ENCODE measurements at places on chromosomes 12 and 14.

DNA sequence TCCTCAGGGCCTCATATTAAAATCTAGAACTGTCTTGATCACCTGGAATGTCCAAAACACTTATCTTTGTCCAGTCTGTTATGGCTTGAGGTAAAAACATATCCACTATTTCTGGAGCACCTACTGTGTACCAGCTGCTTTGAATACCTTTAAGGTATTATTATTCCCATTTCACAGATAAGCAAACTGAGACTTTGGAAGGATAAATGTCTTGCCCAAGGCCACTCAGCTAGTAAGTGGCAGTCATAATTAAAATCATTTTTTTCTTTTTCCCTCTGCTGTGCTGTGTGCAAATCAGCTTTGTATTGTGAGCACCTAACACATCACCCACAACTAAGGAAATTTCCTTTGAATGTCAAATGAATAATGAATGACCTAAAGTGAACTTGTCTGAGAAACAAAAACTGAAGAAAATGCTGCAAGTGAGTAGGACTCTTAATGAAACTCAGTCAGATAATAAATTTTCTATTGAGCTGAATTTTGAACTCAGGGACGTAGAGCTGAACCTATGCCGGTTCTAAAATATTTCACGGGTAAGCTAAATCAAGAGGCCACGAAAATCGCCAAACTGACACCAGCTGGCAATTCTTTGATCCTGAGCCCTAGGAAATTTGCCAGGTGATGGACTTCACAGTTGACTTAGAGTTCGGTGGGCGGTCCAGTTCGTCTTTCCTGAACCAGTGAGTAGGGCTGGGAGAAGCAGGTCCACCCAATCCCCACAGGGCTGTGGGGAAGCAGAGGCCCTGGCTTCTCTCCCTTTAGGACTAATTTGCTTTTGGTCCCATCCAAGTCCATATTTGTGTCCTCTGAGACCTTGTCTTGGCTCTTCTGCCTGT is 159.7 kb upstream of the PWP1 start:
- DNase-seq: no peak

DNA sequence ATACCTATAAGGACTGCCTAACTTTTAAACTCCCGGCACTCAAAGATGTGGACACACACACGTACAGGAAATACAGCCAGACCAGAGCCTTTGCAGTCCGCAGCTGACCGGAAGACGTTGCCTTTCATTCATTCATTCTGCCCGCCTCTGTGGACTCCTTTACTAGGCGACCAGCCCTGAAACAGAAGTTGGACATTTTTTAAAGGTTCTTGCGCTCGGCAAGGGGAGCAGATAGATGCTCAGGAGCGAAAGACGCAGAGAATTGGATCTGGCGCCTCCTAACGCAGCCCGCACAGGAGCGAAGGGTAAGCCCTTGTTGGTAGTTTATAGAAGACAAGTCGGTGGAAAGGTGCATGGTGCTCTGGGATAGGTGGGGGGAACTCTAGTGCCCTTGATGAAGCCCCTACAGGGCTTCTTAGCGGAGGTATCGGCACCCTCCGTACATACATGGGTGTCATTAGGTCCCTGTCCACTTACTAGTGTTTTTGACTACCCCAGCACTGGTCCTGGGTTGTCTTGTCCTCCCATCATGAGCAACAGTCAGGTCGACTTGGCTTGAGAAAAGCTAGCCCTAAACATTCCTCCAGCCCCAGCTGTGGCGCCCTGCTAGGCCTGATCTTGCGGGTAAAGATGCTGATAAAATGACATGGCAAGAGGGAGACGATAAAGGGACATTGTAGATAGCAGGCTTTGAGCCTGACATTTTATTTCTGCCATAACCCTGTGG is at the start of gene KDM2B:
Gene KDM2B (minus strand): TSS at position 65 of the 727 bp plus-strand sequence. CDS start 112 bp downstream, outside the sequence.
- DNase-seq: no peak

DNA sequence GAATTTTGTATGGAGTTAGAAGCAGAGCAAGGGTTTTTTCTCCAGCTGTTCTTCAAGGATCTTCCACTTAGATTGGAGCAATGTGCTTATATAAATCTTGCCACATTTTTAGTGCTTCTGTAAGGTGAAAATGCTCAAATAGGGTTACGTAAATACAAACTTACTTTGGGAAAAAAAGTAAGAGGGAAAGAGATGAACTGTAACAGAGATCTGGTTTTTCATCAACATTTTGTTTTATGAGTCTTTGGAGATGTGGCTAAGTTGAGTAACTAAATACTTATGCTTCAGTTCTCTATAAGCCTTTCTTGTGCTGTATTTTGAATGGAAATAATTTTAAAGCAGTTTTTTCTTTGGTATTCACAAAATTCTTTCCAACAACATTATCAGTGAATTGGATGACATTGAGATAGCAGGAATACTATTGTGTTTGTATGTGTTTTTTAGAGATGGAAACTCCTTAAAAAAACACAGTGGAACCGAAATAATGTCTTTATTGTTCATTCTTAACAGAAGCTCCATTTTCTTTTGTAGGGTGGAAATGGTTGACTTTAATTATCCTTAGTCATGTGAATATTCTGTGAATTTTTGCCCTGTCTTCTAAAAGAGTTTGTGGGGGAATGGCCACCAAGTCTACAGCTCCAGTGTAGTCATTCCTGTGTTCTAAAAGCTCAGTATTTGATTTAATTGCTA is 45.7 kb downstream of the NPAS3 start:
- no peak for DNase-seq

DNA sequence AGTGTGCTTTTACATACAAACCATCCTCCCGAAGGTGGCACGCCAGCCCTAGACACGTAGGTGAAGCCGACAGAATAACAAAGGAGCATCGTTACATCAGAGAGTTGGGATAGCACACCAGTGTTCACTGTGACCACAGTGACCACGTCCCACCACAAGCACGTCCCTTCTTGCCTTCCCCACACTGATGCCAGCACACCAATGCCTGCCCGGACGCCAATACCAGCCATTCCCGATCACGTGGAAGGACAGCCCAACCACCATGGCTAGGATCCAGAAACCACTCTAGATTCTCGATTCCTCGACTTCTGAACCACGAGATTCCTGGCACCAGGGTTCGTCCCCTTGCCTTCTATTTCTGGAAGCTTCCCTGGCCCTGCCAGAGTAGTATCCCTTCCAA is 48.0 kb upstream of the GPR68 start:
- no peak for DNase-seq

DNA sequence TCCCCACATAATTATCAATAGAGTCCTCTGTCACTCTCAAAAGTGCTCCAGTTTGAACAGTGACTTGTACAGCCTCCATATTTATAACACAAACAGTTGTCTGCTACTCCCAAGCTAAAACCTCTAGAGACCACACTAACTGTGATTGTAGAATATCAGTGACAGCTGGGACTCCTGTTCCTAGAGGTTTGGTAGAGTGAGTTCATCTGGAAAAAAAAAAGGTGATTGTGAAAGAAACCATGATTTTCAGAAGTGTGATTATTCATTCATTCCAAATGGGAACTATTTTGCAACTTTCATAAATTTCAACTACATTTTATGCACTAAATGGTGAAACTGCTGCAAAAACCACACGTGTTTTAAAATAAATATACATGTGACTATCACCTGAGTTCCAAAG is 128.0 kb upstream of the PLXNC1 start:
- DNase-seq: no peak

DNA sequence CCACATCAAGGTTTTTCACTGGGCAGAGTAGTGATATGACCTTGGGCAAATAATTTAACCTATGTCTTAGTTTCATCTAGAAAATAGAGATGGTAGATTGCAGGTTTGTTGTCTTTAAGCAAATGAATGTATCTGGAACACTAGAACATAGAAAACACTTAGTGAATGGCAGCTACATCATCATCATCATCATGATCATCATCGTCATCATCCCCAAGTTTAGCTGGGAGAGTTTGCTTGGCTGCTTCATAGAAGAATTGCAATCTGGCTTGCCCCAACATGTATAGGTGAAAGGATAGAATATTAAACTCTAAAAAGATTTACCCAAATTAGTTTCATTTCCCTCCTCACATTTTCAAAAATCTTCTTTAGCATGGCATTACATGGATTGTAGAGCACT is 91.3 kb upstream of the TMEM260 start:
- DNase-seq: no peak

- DNase-seq: no peak
Observed at GRCh38 chr12:89347325-89347829, 4.9 kb downstream of the DUSP6 start.

DNA sequence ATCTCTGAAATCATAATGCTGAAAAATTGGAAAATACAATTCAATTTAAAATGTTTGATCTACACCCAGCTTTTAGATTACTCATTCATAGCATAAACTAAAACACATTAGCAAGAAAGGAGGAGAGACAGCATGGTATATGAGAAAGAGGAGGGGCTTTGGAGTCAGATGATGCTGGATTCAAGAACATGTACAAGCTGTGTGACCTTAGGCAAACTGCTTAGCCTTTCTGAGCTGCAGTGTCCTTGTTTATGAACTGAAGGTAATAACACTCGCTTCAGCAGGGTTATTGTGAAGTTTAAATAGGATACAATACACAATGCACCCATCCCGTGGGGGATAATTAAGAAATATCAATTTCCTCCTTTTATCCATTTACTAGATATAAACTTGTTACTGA is 79.2 kb downstream of the MAP1LC3B2 start:
- DNase-seq: no peak

DNA sequence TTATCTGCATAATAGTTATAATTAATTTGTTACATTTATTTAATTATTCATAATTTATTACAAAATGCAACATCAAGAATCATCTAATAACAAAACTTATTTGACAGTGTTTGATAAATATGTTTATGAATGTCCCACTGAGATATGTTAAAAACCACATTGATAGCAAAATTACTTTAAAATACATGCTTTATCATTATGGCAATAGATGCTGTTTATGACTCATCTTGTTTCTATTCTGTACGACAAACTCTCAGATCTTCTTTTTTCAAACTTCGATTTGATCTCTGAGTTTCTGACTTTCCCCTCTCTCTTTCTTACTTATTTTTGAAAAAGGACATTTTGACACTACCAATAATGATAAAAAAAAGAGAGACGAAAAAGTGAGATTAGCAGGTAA is 56.8 kb upstream of the LRRK2 start:
- no peak for DNase-seq

DNA sequence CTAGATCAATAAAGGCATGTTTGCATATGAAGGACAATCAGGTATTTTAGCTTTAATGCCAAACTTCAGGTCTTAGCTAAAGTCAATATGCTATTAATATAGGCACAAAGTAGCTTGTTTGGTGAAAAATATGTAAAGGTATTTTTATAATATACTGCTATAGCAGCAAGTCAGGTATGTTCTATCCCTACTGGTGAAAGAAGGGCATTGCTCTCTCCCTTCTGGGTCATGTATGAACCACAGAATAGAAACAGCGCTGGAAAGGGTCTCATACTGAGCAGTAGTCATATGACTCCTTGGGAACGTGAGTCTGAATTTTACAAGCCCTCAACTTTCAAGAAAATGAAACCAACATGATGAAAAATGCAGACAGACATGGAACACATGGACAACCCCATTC is 314.6 kb downstream of the GRIN2B start:
- DNase-seq: no peak

DNA sequence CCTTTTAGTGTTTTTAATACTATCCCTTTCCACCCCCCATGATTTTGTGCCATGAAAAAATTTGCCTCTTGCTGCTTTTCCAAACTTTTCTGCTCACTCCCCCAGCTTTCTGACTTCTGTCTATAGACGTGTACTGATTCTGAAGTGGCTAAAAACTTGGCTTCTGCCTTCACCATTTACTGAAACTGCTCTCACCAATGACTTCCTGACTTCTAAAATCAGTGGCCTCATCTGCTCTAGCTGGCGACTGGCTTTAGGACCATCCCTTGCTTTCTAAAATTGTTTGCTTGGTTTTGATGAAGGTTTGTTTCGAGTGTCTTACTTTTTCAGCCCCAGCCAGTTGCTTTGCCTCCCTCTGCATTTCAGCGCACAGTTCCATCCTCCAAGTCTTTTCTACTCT is 145.3 kb downstream of the HELB start:
- DNase-seq: no peak

- no peak for DNase-seq
Observed at GRCh38 chr14:68268197-68268596, 448.6 kb downstream of the RAD51B start.

DNA sequence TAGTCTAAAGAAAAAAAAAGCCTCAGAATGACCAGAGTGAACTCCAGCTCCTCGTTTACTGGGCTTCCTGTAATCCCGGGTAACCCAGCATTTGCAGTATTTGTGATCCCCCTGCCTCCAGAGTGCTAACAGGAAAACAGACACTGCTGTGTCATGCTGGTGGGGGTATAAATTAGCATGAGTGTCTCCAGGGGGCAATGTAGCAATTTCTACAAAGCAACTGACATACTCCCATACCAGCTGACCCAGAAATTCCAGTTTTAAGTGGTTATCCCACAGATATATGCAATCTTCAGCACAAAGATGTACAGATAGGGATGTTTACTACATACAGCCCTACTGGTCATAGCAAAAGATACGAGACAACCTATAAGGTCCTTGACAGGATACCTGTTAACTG is 18.8 kb downstream of the TTC7B start:
- no peak for DNase-seq

GRCh38 chr14:101476916-101477553 is 84.3 kb upstream of the DIO3 start:
- no peak for DNase-seq

- DNase-seq: no peak
Observed at GRCh38 chr14:63501429-63501828, 41.7 kb downstream of the PPP2R5E start.

GRCh38 chr12:1919763-1920162 is 1.3 kb upstream of the CACNA2D4 start:
- no peak for DNase-seq

GRCh38 chr12:43332977-43333640 is 218.9 kb downstream of the ADAMTS20 start:
- DNase-seq: no peak

DNA sequence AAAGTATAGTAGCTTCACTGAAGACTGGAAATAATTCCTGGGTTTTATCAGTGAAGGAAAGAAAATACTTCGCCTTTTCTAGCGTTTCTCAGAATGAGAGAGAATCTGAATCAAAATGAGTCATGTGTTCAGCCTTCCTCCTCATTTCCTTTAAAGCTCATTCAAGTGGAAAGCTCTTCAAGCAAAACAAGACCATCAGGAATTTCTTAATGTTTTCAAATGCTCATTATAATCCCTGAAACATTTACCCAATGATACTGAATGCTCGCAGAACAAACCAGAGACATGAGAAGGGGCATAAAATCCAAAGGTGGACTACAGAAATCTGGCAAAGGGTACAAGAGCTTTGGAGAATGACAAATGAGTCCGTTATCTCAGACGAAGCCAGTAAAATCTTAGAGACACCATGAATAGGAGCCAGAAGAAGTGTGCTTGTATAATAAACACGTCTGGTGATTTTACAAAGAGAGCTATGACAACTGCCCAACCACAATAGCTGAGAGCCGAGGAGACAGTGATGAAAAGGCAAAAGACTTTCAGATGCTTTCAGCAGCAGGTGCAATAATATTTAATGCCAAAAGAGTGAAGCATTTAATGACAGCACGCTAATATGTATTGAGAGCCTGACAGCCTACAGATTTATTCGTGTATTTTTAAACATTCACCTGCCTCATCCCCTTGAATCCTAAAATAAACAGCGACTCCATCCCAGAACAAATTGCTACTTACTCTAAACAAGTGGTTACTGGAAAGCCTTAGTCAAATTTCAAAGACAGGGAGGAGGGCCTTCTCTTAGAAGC is 19.0 kb downstream of the SPRING1 start:
- DNase-seq: no peak

Data from activated CD4-positive, CD25-positive, alpha-beta regulatory T cell (primary cell).